ENCODE measurements at places on chromosomes 11 and 22. TPM values are rescaled to one million over a fixed set of nuclear protein-coding genes. Genes with fewer than 3 reads are reported as not detected.

- H3K36me3 ChIP-seq = no peaks in the 10 kb centered on the region
- no peak for DNase-seq
- no peak within 1 kb of the TSS for H3K4me3 ChIP-seq
- H3K27ac ChIP-seq = no peak within 1 kb of the TSS
- H3K4me1 ChIP-seq = no peaks in the 10 kb centered on the region
Measured at GRCh38 chr11:68980776-68981065, at the start of gene MRGPRD. MRGPRD (minus strand) TSS chr11:68980986; CDS start chr11:68980986, 0 bp downstream.

DNA sequence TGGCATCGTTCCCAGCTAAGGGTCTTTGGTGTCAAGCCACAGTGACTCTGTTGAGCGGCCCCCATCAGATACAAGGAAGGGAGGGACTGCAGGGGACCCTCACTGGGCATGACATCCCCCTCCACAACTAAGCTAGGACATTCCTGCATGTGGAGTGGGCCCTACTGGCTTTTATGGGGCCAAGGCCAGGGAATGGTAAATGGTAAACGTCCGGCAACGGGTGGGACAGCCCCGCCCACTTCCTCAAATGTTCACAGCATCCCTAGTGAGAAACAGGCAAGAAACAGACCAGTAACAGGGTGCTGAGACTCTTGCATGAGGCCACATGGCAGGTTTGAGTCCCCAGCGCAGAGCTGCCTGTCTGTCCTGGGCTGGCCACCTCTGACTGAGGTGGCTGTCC lies 4.4 kb downstream of the TMPRSS6 start:
- peaks cover 18% of the 10 kb centered on the region for H3K4me1 ChIP-seq
- H3K27ac ChIP-seq = no peak overlapping the region
- H3K4me3 ChIP-seq = no peak overlapping the region
- no peaks in the 10 kb centered on the region for H3K27me3 ChIP-seq

DNA sequence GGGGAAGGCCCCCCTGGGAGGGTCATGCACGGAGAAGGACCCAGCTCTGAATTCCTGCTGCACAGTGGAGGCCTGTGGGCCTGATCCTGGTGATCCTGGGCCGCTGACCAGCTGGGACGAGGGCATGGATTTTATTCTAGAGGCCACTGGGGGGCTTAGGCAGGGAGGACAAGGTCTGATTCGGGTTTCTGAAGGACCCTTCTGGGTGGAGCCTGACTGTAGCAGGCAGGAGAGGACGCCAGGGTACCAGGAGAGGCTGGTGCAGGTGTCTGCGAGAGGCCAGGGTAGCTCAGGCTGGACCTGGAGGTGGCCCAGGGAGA lies 31.3 kb downstream of the MPPED1 start:
- no peak overlapping the region for H3K27ac ChIP-seq
- no peak overlapping the region for H3K4me3 ChIP-seq
- no peaks in the 10 kb centered on the region for H3K27me3 ChIP-seq
- H3K4me1 ChIP-seq = no peaks in the 10 kb centered on the region
- no peak for DNase-seq

Gene UPK3A
- not detected for total RNA-seq

Gene RIBC2
- 11.0 TPM for total RNA-seq

Measured in activated T-helper 2 cell treated with anti-CD3 and anti-CD28 coated beads, Interferon-gamma antibody, Interleukin-2, Interleukin-4, amounts not matched to agents 10 μg/mL and 5 μg/mL and 100 μg/mL, durations not matched to agents 14 hours and 24 hours and 36 hours (primary cell).